ENCODE measurements at places on chromosomes 13 and 19. TPM values are rescaled to one million over a fixed set of nuclear protein-coding genes. Genes with fewer than 3 reads are reported as not detected.

Gene PCDH20
- 5.8 TPM for total RNA-seq

Gene VSIG10L
- total RNA-seq = 2.5 TPM

Gene CLC
- total RNA-seq = not detected

Gene ADGRE1
- total RNA-seq = 2.1 TPM

Gene FCHO1
- 5.9 TPM for total RNA-seq

Gene ELSPBP1
- 1.5 TPM for total RNA-seq

Gene ELAVL3
- total RNA-seq = 38.3 TPM

Gene COLGALT1
- total RNA-seq = 43.4 TPM

Gene SF3A2
- total RNA-seq = 57.7 TPM

Gene URAD
- total RNA-seq = not detected

Gene TMPRSS9
- 1.0 TPM for total RNA-seq

Gene EDNRB
- 42.9 TPM for total RNA-seq

Gene ARRDC5
- not detected for total RNA-seq

Gene RASAL3
- total RNA-seq = 0.82 TPM

Gene ZNF541
- total RNA-seq = 0.44 TPM

Gene ARHGEF7
- 180 TPM for total RNA-seq

Gene EBI3
- 0.77 TPM for total RNA-seq

Gene THOP1
- total RNA-seq = 93.8 TPM

Gene ZNF560
- total RNA-seq = not detected

Gene LRRC25
- total RNA-seq = 2.0 TPM

Gene BEST2
- 0.55 TPM for total RNA-seq

Gene MAST1
- total RNA-seq = 23.3 TPM

Gene RGCC
- total RNA-seq = 38.8 TPM

Gene GNA15
- total RNA-seq = 3.0 TPM

Gene HRC
- total RNA-seq = 18.6 TPM

Gene AP1M2
- 3.5 TPM for total RNA-seq

Gene GIPR
- total RNA-seq = 0.11 TPM

Gene TNFRSF19
- total RNA-seq = 47.8 TPM

Gene TUBA3C
- total RNA-seq = not detected

Gene EID2B
- total RNA-seq = 14.8 TPM

Gene FLT3LG
- total RNA-seq = 1.3 TPM

Gene CA11
- 6.4 TPM for total RNA-seq

Gene CEACAM7
- total RNA-seq = 3.4 TPM

Gene MUC16
- total RNA-seq = 10.1 TPM

Gene LGALS14
- total RNA-seq = not detected

Gene SLC46A3
- 12.0 TPM for total RNA-seq

Gene SBNO2
- total RNA-seq = 17.3 TPM

Gene GPI
- total RNA-seq = 213 TPM

Gene NKPD1
- 0.60 TPM for total RNA-seq

Gene LMTK3
- 6.1 TPM for total RNA-seq

Gene TMEM272
- total RNA-seq = 1.8 TPM

Gene FKBP8
- total RNA-seq = 166 TPM

Gene CEACAM3
- total RNA-seq = 1.9 TPM

Gene ACP7
- total RNA-seq = not detected

Gene F7
- 2.1 TPM for total RNA-seq

Gene LYPD3
- total RNA-seq = 2.9 TPM

Gene PCDH17
- total RNA-seq = 25.2 TPM

Gene KIR3DL1
- 0.22 TPM for total RNA-seq

Gene NLRP11
- total RNA-seq = not detected
